ENCODE measurements at places on chromosomes 2 and 18. TPM values are rescaled to one million over a fixed set of nuclear protein-coding genes. Genes with fewer than 3 reads are reported as not detected.

Gene PLEK
- under 0.01 TPM for total RNA-seq

Gene NGEF
- 0.98 TPM for total RNA-seq

Gene DOK1
- 32.8 TPM for total RNA-seq

Gene RTP5
- total RNA-seq, result not detected

Gene HK2
- total RNA-seq, result 9.8 TPM

Gene FOXD4L1
- total RNA-seq, result not detected

Gene DTNA
- 11.7 TPM for total RNA-seq

Gene DRC1
- total RNA-seq, result not detected

Gene CDH2
- total RNA-seq, result 220 TPM

Gene GREB1L
- 4.1 TPM for total RNA-seq

Gene SLC5A7
- total RNA-seq, result not detected

Gene RIT2
- total RNA-seq, result not detected

Gene SERPINB3
- total RNA-seq, result not detected

Gene CRYGD
- total RNA-seq, result not detected

Gene PTPRN
- 0.49 TPM for total RNA-seq
